ENCODE measurements at places on chromosomes 7 and 10.
A peak's percentile ranks its signal among the peaks of the same experiment; 100 is the strongest.

DNA sequence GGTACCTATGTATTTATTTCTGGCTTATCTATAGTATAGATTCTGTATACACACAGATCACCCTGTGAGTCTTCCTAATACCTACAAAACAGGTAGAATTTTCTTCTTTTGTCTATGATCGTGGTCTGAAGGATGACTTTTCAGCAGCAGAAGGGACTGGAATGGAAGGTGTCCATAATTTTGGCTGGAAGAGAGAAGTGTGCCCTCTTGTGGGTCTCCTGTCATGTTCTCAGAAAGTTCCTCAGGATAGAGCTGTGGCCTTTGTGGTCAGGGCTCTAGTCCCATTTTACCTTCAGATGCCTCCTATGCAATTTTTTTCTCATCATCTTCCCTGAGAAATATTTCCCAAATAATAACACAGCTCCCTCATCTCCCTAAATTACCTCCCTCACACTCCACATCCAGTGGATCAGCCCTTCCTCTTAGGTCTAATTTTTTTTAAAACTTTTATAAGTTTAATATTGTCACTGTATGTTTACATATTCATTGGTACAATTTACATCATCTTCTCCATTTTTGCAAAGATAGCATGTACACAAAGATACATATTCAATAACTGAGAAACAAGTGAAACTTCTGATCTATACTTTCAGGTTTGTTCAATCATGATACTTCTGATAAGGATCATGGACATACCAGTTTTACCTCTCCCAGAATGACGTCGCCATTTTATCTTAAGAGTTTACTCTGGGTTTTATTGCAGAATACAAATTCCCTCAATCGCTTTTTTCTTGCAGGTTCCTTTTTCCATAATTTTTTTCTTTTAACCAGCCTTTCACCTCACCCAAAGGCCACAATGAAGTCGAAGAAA lies 112.7 kb downstream of the REEP3 start:
- no peak for DNase-seq

- DNase-seq = no peak
Measured at GRCh38 chr10:113005380-113005779, 55.3 kb downstream of the TCF7L2 start.

- DNase-seq = peak; percentile 65
Measured at GRCh38 chr10:26486990-26487850, 49.1 kb downstream of the APBB1IP start.

GRCh38 chr7:102039706-102040105 lies 222.3 kb downstream of the CUX1 start:
- DNase-seq = no peak

DNA sequence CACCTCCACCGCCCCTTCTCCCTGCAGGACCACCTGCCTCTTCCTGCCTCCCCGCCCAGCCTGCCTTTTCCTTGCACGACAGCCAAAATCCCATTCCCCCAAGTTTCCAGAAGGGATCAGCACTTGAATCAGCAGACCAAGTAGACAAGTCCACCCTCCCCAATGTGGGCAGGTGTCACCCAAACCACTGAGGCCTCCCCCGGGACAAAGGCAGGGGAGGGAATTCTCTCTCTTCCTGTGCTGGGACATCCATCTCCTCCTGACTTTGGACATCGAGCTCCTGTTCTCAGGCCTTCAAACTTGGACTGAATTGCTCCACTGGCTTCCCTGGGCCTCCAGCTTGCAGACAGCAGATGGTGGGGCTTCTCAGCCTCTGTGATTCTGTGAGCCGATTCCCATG lies 21.6 kb upstream of the PSMG3 start:
- no peak for DNase-seq

DNA sequence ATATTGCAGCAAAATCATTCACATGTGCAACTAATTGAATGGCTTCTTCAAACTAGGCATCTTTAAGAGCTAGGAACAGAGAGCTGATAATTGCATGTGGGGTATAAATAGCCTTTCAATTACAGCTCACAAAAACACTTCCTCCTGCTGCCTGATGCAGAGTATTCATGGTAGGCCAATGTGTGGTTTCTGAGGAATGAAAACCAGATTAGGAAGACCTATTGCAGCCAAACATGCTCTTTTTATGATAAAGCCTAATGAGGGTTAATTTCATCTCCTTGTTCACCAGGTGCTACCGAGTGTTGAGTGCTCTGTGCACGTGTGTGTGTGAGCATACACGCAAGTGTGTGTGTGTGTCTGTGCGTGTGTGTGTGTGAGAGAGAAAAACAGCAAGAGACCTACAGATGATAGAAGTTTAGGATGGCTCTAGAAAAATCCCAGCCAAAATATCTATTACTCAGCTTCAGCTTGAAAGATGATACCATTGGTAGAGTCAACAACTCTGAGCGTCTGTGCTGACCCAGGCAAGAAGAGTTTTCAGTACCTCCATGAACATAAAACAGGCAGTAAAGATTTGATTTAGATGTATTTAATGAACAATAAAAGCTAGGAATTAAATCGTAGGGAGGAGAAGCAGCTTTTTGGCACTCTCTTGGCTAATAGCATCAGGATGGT lies 448.5 kb upstream of the ANKRD30A start:
- no peak for DNase-seq

DNA sequence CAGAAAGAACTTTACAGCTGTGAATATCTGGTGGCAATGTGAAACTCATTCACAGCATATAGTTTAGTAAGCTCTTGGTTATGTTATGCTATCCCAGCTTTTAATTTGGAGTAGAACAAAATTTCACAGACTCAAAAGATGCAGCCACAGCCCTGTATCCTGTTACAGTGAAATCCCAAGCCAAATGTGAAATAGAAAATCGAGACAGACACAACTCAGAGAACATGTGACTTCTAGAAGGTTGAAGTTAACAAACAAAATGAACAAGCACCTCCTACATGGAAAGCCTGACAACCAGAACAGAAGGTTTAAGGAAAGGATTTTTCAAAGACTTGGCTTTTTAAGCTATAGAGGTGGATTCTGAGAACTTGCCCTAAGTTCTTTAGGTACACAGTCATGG lies 39.6 kb downstream of the JAZF1 start:
- no peak for DNase-seq

GRCh38 chr7:140771826-140772225 lies 75.3 kb downstream of the NDUFB2 start:
- DNase-seq = no peak

- DNase-seq = no peak
Measured at GRCh38 chr7:92622030-92622429, 31.8 kb upstream of the FAM133B start.

DNA sequence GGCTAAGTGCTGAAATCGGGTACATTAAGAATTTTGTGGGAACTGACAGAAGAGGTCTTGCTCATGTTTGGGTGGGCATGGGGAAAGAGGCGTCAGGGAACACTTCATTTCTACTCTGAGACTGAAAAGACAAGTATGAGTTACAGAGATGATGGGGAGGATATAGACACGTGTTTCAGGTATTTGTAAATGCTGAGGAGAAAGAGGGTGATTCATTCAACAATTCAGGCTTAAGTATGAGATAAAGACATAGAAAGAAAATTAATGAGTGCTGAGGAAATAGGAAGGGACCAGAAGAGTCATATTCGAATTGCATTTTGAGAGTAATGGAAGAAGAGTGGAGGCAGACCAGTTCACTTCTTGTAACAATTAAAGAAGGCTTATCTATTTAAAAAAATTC lies 143.6 kb downstream of the HBP1 start:
- no peak for DNase-seq

DNA sequence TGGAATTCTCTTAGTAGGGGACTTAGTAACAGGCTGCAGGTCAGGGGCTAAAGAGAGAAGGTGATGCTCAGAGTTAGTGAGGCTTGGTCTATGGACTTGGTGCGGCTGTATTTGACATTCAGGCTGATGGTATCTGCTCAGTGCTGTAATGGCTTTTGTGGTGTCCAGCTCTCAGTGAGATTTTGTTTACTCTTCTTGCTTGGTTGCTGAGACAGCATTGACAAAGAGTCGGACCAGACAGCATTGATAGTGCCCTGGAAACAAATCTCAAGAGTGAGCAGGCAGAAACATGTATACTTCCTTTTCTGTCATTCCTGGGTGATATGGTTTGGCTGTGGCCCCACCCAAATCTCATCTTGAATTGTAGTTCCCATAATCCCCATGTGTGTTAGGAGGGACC lies 202.0 kb downstream of the STK31 start:
- DNase-seq = no peak

- no peak for DNase-seq
Measured at GRCh38 chr7:140196361-140197217, 19.8 kb upstream of the KDM7A start.

- no peak for DNase-seq
Measured at GRCh38 chr7:80414331-80414730, 97.5 kb downstream of the GNAT3 start.

DNA sequence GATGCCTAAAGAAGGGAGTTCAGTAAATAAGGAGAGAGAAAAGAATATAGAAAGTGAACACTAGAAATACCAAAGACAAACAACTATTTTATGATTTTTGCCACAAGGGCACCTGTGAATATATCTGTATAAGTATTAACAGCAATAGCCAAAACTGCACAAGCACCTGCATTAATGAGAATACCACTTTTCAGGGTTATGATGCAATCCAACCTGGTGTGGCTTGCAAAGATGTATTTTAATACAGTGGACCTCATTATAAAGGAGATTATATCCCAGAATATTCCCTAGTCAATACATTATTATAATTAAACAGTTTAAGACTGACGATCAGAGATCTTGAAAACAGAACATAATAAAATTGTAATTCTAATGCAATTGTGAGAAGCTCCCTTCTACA lies 4.0 kb downstream of the BRAF start:
- DNase-seq = no peak

- DNase-seq = peak; percentile 21
Measured at GRCh38 chr10:113169853-113170460, 219.9 kb downstream of the TCF7L2 start.

- DNase-seq = no peak
Measured at GRCh38 chr10:44512431-44513022, 127.6 kb upstream of the CXCL12 start.

GRCh38 chr10:123683865-123684264 lies 17.7 kb downstream of the GPR26 start:
- no peak for DNase-seq

- no peak for DNase-seq
Measured at GRCh38 chr10:114000457-114001010, 43.1 kb upstream of the ADRB1 start.

DNA sequence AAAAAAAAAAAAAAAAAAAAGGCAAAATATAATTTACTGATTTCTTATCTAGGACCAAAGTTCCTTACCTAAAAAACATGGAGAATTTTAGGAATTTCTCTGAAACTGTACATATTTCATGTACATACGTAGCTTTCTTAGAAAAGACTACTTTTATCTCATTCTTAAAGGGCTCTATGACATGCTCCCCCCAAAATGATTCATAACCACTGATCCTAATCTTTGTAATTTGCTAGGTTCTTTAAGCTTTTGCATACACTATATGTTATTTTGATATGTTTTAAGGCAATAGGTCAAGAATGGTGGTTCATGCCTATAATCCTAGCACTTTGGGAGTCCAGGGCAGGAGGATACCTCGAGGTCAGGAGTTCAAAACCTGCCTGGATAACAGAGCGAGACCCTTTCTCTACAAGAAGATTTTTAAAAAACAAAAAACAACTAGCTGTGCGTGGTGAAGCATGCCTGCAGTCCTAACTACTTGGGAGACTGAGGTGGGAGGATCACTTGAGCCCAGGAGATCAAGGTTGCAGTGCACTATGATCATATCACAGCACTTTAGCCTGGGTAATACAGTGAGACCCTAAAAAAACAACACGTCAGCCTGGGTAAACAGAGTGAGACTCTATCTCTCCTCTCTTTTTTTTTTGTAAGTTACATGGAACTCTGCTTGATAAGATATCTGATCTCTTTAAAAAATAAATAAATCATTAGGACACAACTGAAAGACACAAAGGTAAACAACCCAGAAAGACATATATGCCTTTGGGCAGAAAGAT lies 54.8 kb downstream of the ATAD1 start:
- DNase-seq = no peak

- DNase-seq = no peak
Measured at GRCh38 chr7:2299870-2300512, 14.2 kb downstream of the SNX8 start.

DNA sequence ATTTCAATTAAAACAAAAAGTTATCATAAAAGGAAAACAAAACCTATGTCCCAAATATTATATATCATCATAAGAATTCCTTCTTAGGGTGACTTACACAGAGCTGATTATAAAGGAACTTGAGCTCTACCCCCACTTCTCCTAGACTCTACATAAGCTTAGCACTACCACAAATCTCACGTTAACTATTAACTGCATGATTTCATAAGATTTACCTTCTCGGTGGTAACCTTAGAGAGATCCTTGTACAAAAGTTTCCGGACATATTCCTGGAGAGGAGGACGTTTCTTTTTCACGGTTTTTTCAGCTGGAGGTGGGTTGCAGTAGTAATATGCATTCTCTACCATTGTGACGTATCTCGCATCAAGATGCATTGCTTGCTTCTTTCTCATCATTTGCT lies 83.7 kb downstream of the UPF2 start:
- DNase-seq = no peak

GRCh38 chr7:2224491-2224928 lies 8.2 kb downstream of the MAD1L1 start:
- DNase-seq = no peak

- DNase-seq = no peak
Measured at GRCh38 chr10:132809232-132810140, 23.5 kb upstream of the NKX6-2 start.

GRCh38 chr10:59934701-59935100 lies 28.3 kb upstream of the CCDC6 start:
- no peak for DNase-seq

DNA sequence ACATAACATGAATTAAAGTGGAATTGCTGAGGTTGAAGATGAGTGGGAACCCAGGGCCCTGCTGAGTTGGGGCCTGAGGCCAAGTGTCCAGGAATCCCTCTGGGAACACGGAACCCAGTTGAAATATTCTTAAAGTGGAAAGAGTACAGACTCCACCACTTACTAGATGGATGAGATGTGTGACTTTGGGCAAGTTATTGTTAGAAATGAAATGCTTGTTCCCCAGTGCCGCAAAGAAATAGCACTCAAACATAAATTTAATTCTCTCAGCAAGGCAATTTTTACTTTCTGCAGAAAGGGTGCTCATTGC lies 54.5 kb downstream of the CCNY start:
- DNase-seq = no peak

DNA sequence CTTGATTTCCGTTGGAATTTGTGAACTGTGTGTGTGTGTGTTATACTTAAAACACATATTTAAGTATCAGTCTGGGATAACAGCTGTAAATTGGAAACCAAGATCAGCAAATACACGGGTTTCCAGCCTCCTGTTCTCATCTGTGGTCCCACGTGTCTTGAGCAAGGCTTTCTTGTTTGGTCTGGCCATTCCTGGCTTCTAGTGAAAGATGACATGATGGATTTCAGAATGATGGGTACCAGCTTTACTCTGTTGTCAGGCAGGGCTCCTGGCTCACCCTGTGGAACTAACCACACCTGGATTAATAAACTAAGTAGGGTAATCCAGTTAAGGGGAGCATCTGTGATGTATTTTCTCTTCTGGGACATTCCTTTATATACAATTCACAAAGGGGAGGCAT lies 346.2 kb upstream of the AOAH start:
- DNase-seq = no peak

- no peak for DNase-seq
Measured at GRCh38 chr10:20888620-20889330, 8.3 kb downstream of the NEBL start.

- no peak for DNase-seq
Measured at GRCh38 chr7:112157072-112157471, 49.1 kb downstream of the DOCK4 start.
